ENCODE measurements at places on chromosomes 2 and 18.

DNA sequence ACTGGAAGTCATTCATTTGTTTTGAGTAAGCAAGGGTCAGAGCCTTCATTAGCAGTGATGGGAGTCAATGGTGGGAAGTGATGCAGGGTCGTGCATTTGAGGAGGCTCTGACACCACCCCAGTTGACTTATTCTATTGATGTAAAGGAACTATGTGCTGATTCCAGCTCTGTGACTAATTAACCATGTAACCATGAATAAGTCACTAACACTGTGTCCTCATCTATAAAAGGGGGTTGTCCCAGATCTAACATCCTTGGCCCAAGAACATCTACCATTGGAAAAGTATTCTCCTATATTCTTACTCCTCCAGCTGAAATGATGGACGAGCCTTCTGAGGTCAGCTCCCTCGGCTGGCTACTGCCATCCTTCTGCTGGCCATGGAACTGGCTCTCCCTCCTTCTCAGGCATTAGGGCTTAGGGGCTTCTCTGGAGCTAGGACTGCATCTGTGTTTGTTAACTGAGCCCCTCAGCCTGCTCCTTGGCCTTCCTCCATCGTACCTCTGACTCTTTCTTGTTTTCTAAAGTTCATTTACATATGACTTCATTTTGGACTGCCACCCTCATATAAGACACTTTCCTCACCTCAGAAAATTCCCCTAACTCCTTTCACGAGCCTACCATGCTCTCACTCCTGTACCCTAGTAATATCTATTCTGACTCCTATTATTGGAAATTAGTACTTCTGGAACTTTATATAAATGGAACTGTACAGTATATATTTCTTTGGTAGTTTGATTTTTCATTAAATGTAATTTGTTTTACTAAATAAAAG is 115.5 kb downstream of the KCTD1 start:
- no peak for DNase-seq

GRCh38 chr18:57209713-57210106 is 62.8 kb downstream of the BOD1L2 start:
- DNase-seq, result no peak

- no peak for DNase-seq
Observed at GRCh38 chr2:195662138-195662537, 5.1 kb downstream of the SLC39A10 start.

- no peak for DNase-seq
Observed at GRCh38 chr18:8943900-8944870, 158.3 kb upstream of the NDUFV2 start.

- DNase-seq, result no peak
Observed at GRCh38 chr2:240259201-240259923, 118.9 kb upstream of the OTOS start.

DNA sequence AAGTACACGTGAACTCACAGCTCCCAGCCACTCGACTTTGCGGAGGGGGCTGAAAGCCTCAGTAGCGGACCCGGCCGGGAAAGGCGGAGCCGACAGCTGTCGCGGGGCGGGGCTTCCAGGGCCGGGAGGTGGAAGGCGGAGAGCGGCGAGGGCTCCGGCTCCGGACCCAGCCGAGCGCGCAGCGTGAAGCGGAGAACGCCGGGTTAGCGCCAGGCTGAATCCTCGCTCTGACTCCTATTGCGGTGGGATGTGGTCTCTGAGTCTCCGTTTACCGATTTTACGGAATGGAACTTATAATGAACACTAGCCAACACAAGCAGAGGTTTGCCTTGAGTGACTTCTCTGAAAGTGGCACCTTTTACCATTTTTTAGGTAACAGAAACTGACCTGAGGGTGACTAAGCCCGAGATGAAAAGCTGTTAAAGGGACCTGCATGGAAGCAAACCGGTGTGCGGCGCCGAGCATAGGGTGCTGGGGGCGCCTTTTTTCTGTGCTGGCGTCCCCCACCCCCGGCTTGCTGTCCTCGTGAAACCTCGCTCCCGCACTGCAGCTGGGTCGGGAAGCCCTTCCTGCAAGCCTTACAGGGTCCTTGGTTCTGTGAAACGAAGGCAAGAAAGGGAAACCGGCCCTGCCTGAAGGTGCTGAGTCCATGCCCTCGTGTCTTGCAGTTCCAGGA is 72.9 kb downstream of the EN1 start:
- no peak for DNase-seq

GRCh38 chr2:229104025-229104424 is 167.1 kb downstream of the PID1 start:
- DNase-seq, result no peak

DNA sequence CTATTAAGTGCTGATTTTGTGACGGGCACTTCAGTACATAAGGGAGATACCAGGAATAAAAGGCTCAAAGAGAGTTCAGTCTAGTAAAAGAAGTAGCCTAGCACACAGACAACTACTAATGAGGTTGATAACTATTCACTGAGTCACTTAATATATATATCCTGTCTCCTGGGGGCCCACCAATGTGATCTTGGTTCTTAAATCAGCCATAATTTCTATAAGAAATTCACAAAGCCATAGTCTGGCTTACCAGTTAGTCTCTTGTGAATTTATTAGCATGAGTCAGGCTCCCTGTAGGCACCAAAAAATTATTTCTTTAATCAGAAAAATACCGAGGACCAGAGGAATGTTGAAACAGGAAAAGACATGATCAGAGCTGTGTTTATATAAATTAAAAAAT is 10.4 kb downstream of the KCNE4 start:
- no peak for DNase-seq

DNA sequence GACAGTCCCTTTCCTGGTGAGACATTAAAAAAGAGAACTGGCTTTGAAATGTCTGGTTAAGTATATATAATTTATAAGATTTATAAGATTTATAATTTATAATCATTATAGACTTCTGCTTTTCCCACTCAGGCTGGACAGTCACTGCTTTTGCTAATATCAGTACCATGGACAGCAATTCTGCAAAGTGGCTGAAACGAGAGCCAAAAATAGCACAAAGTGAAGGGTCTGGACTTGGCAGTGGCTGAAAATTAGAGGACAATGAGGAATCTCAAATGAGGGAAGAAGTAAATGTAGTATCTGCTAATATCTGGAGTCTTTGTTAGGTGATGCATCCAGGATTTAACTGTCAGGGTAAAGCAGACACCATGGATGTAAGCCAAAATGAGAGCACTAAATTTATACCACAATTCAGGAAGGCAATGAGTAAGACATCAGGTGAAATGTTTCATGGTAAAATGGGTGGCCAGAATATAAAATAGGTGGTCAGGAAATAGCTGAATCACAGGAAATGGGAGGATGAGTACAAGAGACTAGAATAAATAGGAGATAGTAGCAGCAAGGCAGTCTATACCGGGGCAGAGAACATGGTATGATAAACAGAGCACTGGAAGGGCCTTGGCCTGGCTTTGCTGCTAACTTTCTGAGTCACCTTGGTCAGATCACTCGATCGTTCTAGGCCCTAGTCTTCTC is 39.6 kb upstream of the BOD1L2 start:
- DNase-seq, result peak; percentile 49

- DNase-seq, result no peak
Observed at GRCh38 chr2:236814593-236814992, 245.0 kb downstream of the ACKR3 start.

DNA sequence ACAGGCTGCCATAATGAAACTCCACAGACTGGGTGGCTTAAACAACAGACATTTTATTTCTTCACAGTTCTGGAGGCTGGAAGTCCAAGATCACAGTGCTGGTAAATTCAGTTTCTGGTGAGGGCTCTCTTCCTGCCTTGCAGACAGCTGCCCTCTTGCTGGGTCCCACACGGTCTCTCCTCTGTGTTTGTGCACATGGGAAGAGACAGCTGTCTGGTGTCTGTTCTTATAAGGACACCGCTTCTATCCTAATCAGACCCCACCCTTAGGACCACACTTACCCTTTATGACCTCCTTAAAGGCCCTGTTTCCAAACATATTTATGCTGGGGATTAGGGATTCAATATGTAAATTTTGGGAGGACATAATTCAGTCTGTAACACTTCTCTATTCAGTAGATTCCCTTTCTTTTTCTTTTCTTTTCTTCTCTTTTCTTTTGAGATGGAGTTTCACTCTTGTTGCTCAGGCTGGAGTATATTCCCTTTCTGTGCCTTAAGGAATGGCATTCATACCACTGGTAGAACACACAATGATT is 18.9 kb downstream of the CTIF start:
- DNase-seq, result no peak

DNA sequence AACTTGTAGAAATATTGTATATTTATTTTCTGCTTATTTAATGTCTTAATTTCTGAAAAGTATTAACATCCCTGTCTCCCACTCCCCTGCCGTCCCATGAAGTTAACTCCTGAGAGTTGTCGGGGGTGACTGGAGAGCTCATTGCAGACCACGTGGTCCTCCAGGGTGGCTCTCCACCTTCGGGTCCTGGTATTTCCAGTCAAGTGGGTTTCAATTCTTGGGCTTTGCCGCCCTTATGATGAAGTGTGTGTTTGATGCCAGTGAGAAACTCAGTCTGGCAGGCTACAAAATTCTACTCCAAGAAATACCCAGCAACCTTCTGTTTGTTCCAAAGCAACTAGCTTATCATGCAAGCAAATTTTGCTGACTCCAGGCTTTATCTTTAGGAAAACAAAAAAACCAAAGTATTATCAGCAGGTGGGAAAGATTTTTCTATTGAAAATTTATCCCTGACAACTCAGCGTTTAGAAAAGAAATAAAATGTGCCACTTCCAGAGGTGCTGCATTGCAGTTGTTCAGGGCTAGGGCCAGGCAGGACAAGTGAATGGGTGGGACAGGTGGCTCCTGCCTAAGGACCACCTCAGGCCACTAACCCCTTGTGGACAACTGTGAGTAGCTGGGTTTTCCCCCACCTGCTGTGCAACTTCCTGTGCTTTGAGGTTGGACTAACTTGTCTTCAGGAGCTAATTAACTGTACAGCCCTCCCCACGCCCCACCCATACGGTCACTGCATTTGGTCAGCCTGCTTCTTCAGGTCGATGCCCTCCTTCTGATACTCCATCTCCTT is 46.6 kb downstream of the BCL2L11 start:
- DNase-seq, result no peak

DNA sequence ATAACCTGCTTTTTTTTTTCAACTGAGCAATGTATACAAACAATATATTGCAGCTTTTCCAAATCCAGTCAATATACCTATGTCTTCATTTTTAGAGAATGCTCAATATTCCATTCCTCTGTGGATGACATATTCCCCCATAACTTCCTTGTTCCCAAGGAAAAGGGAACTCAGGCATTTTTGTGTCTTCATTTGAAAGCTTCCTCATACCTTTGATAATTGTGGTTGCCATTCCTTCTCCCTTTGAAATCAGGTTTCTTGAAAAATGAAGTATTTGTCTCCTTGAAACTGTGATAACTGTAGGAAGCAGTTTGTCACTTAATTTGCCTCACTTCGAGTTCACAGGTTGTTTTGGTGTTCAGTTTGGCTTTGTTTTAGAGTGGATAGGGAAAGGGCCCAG is 13.5 kb downstream of the ELAC1 start:
- DNase-seq, result no peak

DNA sequence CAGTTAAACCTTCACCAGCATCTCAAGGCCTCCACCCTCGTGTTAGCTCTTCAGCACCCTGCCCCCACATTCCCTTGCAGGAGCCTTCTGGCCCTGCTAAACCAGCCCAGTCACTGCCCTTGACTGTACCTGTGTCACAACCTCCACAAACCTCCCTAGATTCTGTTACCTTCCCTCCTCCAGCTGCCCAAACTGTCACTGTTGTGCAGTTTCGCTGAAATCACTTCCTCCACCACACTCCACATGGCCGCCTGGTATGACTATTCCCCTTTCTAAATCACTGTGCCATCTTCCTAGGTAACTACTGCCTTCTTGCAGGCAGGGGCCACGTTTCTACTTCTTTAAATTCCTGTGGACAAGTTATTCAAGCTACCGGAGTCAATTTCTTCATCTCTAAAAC is 160.2 kb downstream of the GALNT14 start:
- DNase-seq, result no peak

GRCh38 chr18:79519751-79520477 is 124.2 kb downstream of the NFATC1 start:
- no peak for DNase-seq

- DNase-seq, result no peak
Observed at GRCh38 chr18:9992300-9992972, 78.6 kb downstream of the VAPA start.

GRCh38 chr18:48194591-48195181 is 214.5 kb downstream of the ZBTB7C start:
- no peak for DNase-seq

- no peak for DNase-seq
Observed at GRCh38 chr2:176581557-176582165, 312.4 kb downstream of the MTX2 start.

DNA sequence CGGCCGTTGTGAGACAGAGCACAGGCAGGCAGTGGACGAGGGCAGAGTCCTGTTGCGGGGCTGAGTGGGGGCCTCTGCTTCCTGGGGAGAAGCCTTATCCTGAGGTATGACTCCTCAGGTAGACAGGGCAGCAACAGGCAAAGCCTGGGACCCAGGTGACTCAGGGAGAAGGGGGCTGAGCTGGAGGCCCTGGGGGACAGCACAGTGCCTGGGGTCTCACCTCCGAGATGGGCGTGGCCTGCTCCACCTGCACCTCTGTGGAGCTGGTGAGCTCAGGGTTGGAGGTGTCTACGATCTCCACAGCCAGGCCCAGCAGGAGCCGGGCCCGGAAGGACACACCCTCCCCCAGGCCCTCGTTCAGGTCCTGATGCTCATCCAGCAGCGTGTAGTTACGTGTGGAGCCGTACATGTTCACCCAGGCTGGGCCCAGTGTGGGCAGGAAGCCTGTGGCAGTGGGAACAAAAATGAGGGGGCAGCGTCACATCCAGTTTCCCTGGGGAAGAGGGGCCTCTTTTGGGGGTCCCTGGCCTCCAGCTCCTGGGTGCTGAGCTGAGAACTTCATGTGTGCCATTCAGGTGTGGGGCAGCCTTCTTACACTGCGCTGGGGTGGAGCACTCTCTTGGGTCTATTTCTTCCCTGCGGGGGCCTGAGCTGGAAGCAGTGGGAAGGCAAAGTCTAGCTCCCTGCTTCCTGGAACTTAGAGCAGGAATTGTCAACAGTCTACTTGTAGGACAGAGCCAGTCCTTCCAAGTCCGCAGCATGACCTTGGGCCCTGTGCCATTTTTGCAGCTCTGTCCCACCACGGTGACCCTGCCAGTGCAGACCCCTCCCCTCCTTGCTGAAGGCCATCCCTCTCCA is 2.9 kb upstream of the OTOF start:
- no peak for DNase-seq

GRCh38 chr2:20061476-20061875 is 10.0 kb upstream of the LAPTM4A start:
- DNase-seq, result no peak

DNA sequence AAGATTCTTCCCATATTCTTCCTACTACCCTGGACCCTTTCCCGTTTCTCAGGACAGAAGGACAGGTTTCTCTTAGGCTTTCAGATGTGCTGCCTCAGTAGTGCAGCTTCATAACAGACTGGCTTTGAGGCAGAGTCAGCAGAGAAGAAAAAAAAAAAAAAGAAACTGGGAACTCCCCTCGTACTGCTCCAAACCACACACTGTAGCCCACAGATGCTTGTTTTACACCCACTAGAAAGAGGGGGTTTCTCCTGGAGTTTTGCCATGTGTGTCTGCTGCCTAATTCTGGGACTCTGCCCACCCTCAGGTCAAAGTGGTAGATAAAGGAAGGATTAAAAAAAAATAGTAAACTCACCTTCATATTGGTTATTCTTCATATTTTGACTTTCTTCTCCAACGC is 95.9 kb downstream of the NCOA1 start:
- no peak for DNase-seq

- DNase-seq, result no peak
Observed at GRCh38 chr2:72710418-72711152, 115.2 kb downstream of the EXOC6B start.
